Activated T-cell treated with anti-CD3 and anti-CD28 coated beads for 24 hours (primary cell): ENCODE measurements at places on chromosomes 2 and 18.

DNA sequence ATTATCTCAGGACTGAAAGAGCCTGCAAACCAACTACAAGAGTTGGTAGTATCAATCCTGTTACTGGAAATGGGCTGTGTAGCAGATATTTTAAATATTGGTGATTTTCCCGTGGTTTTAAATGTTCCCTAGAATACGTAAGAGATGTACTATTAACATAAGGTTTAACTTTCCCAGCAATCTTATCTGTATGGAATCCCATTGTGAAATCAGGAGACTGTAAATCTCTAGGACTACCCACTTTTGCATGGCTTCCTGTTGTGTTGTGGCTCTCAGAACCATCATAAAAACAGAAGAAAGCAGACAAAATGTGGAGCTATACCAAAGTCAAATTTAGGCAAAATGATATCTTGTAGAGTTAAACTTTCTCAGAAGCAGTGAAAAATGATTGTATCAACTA, 641.5 kb upstream of the SETBP1 start:
- no peak for DNase-seq

DNA sequence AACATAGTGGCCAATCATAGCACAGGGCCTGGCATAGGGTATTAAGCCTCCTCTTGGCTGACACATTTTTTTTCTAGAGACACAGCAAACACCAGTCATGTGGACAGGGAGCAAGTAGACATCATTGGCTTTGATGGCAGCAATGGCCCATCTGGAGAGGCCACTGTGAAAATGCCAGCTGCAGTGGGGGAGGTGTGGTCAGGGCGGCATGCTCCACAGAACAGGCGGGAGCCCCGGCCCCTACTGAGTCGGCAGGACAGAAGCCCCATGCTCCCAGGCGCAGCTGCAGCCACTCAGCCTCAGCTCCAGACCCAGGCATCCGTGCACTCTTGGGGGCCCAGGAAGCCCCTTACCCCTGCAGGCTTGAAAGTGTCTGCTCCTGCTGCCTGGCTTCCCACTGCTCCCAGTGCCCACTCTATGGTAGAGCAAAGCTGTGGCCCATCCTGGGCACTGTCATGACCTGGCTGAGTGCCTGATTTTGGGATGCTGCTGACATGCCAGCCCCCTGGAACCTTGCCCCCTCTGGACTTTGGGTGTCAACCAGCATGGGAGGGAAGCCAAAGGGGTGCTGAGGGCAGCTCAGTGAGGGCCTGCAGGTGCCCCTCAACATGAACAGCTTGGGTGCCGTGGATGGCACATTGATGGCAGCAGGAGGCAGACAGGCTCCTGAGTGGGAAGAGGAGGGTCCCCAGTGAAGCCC, 23.3 kb upstream of the UBE2F start:
- no peak for DNase-seq

GRCh38 chr2:170396799-170397459, 219.0 kb downstream of the MYO3B start:
- DNase-seq, result no peak

DNA sequence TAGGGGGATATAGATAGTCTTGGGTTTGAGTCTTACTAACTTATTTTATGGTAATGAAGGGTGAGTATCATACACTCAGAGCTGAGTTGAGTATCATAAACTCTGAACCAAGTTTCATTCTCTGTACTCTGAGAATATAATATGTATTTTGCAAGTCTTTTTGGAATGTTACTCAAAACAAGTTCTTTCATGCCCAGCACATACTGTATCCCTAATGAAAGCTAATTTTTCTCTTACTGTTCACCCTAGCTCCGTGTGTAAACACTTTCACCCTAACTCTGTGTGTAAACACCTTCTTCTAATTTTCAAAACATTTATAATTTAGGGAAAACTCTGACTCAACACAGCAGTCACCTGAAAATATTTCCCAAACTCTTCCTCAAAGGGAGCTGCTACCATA, 29.7 kb upstream of the CHST9 start:
- no peak for DNase-seq

DNA sequence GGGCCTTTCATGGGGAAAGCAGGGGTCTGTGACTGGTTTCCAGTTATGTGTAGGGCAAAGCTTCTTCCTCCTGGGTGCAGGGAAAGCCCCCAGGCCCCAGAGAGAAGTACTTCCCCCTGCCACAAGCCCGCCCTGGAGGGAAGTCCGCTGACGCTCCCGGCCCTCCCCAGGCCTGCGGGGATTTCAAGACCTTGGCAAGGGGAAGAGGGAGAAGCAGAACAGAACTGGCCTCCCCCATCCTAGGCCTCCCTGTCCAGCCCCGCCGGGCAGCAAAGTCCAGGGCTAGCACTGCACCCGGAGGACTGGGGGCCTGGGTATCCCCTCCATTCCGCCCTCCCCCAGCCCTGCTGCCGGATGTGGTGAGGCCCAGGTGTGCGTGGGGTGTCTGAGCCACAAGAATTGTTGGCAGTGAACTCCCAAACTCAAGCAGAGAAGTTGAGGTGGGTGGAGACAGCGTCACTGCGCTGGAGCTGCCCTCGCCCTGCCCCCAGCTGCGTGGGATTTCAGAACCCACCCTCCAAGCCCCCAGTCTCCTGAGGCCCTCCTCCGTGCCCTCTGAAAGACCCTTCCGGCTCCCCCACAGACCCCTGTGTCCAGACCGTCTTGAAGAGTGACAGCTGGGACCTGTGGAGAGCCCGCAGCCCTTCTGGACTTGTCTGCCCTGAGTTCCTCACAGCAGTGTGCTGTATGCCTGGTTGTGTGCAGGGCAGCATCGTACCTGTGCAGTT, 1.1 kb upstream of the DUSP2 start:
- peak; percentile 87 for DNase-seq

DNA sequence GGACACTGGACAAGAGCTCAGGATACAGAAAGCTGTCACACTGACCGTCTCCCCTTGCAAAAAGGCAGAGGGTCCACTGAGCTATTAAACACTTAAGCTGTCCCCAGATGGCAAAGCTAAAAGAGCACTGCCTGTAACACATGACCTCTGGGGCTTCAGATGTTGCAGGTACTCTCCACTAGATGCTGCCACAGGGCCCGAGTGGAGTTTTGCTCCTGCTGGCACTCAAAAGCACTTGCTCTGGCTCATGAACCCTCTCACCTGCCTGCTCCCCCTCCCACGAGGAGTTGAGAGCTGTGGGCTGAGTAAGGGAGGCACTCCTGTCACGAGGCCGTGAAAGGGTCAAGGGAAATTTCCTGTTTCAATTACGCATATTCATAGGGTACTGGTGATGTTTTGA, 227.9 kb downstream of the PRKCE start:
- DNase-seq, result no peak

DNA sequence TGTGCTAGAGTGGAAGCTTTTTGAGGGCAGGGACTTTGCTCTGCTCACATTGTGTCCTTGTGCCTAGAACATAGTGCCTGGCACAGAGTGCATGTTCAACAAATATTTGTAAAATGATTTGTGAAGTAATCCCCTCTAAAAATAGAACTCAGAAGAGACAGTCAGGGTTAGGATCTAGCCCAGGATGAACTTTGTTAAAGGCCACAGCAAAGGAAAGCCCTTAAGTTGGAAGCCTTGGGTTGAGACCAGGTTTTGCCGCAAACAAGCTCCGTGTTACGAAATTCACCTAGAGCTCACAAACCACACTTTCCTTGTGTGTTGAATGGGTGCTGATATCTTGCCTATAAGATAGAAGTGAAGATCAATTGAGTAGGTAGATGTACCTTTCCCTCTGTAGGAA, 84.2 kb downstream of the SETBP1 start:
- no peak for DNase-seq

- DNase-seq, result no peak
Measured at GRCh38 chr2:150472511-150472899, 15.0 kb downstream of the RND3 start.

- DNase-seq, result no peak
Measured at GRCh38 chr2:85577386-85578242, at the start of gene VAMP8. VAMP8 (plus strand) TSS chr2:85577586; CDS start chr2:85577647, 61 bp downstream.

- DNase-seq, result no peak
Measured at GRCh38 chr2:149871091-149871885, 283.7 kb upstream of the MMADHC start.

- no peak for DNase-seq
Measured at GRCh38 chr18:731185-731584, 18.8 kb upstream of the ENOSF1 start.

GRCh38 chr2:12604341-12604740, 112.4 kb upstream of the TRIB2 start:
- DNase-seq, result no peak

GRCh38 chr2:45653122-45653913, 1.8 kb downstream of the PRKCE start:
- no peak for DNase-seq

- no peak for DNase-seq
Measured at GRCh38 chr2:607709-608108, 69.5 kb downstream of the TMEM18 start.

DNA sequence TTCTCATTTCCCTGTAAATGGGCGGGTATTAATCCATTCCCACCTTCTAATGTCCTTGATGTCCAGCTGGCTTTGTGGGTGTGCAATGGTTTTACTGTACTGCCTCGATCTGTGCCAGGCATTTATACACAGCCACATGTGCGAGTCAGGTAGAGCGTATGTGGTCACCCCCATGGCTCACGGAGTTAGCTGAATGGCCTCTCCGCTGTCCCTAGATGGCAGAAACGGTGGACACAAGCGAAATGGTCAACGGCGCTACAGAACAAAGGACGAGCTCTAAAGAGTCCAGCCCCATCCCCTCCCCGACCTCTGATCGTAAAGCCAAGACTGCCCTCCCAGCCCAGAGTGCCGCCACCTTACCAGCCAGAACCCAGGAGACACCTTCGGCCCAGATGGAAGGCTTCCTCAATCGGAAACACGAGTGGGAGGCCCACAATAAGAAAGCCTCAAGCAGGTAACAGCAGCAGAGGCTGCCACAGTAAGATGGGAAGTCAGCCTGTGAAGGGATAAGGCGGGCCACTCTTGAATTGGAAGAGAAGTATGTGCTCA, 59.1 kb upstream of the EML6 start:
- no peak for DNase-seq

DNA sequence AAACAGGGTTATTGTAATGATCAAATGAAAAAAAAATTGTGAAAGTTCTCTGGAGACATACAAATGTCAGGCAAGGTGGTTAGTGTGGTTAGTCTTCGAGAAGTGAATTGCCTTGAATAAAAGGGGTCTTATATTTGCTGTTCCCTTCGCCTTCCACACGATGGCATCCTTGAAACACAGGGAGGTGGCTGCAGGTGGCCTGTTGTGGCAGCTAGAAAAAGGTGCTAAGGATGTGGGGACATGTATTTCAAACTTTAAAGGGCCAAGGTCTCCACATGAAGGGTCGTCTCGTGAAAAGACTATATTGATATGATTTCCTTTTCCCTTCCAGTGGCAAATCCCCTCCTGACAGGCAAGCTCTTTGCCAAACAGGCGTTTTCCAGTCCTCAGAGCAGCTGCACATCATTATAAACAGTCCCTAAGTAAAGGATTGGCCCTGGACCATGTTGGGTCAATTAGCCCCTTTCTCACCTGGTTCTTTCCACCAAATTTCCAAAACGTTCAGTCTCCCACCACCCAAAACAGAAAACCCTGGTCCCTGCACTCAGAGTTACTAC, 68.5 kb downstream of the COPS8 start:
- DNase-seq, result peak; percentile 49

- DNase-seq, result no peak
Measured at GRCh38 chr2:143397884-143398614, 268.8 kb downstream of the ARHGAP15 start.

DNA sequence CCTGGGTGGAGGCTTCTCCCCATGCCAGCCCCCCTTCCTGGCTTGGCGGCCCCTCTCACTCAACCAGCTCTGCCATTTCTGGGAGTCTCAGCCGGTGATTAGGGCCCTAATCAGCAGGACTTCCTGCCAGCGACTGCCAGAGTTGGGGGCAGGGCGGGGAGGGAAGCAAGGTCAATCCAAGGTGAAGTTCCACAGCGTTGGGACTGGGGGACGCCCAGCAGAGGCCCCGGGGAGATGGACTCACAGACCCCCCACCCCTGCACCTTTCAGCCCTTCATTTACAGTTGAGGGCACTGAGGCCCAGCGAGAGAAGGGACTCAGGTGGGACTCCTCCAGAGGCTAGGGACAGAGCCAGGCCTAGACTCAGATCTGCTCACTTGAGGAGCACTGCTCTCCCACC, 65.3 kb downstream of the TNS1 start:
- DNase-seq, result no peak

DNA sequence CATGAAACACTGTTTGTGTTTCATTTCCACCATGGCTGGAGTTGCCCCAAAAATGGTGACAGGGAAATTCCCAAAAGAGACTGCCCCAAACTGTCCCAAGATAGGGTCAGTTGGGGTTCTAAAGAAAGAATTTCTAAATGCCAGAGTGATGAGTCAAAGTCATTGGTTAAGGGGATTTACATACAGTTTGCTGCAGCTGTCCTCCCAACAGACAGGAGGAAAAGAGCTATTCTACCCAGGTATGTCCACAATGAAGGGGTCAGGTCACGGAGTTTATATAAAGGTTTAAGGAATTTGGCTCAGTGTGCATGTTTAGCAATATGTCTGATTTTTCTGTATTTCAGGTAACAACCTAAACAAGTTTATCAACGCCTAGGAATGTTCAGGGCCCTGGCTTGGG, 344.1 kb downstream of the TDRD15 start:
- DNase-seq, result no peak

- no peak for DNase-seq
Measured at GRCh38 chr2:176174824-176175708, 13.4 kb upstream of the HOXD1 start.

DNA sequence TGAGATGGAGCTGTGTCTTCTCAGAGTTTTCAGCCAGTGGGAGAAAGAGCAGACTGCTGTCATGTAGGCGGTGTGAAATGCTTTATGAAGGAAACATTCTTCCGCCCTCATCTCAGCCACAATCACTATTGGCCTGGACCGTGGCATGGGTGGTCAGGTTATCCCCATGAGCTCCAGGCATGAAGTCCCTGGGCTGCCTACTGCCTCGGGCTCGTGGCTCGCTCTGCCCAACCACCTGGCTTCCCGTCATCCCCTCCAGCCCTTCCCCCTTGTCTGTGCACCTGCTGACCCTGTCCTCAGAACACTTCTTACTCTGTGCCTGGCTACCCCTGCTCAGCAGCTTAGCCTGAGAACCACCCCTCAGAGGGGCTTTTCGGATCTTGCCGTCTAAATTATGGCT, 15.5 kb downstream of the COLEC11 start:
- no peak for DNase-seq

DNA sequence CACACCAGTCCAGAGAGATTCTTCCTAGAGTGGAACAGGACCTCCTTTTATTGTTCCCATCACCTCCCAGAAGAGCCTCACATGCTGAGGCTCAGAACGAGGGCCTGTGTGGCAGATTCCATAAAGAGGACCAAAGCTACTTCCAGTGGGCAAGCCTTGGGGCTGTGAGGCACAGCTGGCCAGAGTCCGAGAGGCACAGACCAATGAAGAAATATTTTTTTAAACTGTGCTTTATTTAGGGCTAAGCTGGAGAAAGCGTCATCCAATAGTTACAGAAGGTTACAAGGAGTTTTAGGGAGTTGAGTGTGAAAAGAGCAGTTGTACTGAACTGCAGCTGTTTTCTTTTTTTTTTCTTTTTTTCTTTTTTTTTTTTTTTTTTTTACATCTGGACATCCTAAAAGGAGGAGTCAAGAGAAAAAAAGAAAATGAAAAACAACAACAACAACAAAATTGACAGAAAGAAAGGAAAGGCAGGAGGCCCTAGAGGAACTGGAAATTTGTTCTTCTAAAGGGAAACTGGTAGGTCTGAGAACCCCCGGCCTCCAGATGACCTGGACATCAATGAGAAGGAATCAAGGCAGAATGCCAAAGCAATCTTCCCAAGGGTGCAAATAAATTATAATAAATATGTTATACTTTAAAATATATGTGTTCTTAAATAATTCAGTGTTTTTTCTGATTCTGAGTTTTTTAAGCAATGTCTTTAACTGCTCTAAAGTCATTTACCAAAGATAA, 322.6 kb downstream of the CELF4 start:
- DNase-seq, result no peak

GRCh38 chr2:218317303-218317630, 25.0 kb upstream of the TMBIM1 start:
- no peak for DNase-seq
